Cortex of kidney (tissue), 1 donor: ENCODE measurements at places on chromosomes 2 and 18.

- no peak for DNase-seq
Observed at GRCh38 chr2:62556086-62556485, 50.1 kb upstream of the TMEM17 start.

GRCh38 chr18:23835091-23835490 is 145.8 kb downstream of the LAMA3 start:
- DNase-seq, result no peak

DNA sequence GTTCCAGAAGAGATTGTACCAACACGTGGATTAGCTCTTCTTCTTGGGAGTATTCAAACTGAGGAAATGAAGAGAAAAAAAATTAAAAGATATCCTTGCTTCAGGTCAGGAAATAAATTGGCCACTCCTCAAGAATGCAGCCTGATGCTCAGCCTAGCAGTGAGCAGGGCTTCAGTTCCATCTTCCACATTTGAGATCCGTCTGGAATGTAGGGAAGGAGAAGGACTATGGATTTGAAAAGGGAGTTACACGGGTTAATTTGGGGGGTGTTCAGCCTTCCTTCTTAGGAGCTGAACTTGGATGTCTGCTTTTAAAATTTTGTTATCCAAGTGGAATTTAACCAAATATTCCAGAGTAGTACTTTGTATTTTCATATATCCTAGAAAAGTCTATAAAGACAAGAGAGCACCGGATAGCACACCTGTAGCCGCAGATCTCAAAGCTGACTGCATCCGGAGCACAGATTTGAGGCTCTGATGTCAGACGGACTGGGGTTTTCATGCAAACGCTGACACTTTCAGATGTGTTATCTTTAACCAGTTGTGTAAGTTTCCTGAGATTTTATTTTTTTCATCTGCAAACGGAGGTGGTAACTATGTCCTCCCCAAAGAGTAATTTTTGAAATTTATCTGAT is 99.3 kb downstream of the COPS8 start:
- no peak for DNase-seq

- DNase-seq, result no peak
Observed at GRCh38 chr2:54538537-54538936, 82.4 kb downstream of the SPTBN1 start.

- DNase-seq, result no peak
Observed at GRCh38 chr2:96108541-96109360, 7.6 kb downstream of the ADRA2B start.

- DNase-seq, result no peak
Observed at GRCh38 chr2:125710561-125710960, 945.4 kb upstream of the GYPC start.

- DNase-seq, result no peak
Observed at GRCh38 chr2:144429396-144430112, 90.4 kb downstream of the ZEB2 start.

DNA sequence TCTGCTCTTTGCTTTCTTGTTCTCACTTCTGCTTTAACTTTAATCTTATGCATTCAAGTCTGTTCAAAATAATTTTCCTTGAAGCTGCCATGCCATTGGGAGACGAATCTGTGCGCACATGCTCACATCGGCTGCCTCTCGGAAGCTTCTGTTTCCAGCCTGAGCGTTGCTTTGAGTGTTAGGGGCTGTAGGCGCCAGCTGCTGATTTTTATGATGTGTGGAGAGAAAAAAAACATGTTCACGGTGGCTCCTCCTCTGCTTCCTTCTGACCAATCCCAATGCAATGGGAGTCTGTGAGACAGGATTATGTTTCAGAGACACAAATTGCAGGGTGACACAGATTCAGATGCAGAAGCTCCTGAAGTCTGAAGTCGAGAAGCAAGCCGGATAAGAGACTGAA is at the start of gene MC4R:
TSS of gene MC4R (minus strand) at position 180 of the 400 bp plus-strand sequence. CDS start 426 bp downstream, outside the sequence.
- no peak for DNase-seq

GRCh38 chr2:153940511-153940910 is 68.8 kb downstream of the GALNT13 start:
- DNase-seq, result no peak

- no peak for DNase-seq
Observed at GRCh38 chr2:33681364-33681757, 82.3 kb upstream of the FAM98A start.

- no peak for DNase-seq
Observed at GRCh38 chr2:86038291-86039081, 67.2 kb downstream of the POLR1A start.

DNA sequence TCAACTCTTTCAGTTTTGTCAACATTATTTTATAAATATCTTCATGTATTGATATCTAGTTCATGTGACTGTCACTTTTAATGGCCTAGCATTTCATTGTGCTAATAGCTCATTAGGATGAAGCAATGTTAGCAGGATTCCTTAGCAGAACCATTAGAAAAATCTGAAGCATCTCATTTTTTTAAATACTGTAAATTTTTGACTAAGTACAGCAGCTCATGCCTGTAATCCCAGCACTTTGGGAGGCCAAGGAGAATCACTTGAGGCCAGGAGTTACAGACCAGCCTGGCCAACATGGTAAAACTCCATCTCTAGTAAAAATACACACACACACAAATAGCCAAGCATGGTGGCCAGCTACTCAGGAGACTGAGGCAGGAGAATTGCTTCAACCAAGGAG is 15.6 kb upstream of the ANTXR1 start:
- no peak for DNase-seq

- no peak for DNase-seq
Observed at GRCh38 chr2:43084699-43085091, 141.7 kb downstream of the ZFP36L2 start.

GRCh38 chr2:84217456-84217855 is 241.6 kb downstream of the SUCLG1 start:
- no peak for DNase-seq

DNA sequence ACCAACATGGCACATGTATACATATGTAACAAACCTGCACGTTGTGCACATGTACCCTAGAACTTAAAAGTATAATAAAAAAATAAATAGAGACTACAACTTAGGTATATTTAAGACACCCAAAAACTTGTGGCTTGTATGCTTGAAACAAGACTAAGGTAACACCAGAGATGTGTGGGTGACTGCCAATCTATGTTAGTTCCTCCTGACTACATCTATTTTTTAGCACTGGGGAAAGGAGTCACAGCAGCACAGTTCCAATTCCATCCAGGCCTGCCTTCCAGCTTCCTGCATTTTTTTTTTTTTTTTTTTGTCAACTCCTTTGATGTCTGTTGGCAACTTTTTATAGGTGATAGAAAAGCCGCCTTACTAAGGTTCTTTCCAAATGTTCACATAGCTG is 18.2 kb downstream of the C2orf69 start:
- no peak for DNase-seq

DNA sequence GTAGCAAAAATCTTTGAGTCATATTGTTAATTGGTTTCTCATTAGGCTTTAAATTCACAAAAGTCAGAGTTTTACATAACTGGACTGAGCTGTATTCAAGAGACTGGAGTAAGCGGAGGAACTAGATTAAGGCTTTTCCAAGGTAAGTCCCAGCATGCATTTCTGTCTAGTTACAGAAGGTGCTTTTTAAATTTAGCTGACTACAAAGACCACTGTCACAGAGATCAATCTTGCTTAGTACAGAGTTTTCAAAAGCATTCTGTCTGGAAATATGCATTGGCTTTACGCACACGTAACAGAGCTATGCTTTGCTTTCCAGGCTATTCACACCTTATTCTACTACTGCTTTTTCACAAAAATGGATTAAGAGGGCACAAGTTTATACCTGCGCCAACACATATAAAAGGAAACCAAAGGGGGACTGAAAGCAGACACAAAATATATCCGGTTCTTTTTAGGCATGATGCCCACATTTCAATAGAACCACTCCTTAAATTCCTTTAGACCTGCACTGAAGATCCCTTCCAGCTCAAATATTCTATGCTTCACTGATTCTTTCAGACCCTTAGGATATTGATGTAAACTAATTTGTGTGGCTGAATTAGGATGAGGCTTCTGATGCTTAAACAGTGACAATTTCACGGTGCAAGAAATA is 560.7 kb upstream of the CRIM1 start:
- no peak for DNase-seq

DNA sequence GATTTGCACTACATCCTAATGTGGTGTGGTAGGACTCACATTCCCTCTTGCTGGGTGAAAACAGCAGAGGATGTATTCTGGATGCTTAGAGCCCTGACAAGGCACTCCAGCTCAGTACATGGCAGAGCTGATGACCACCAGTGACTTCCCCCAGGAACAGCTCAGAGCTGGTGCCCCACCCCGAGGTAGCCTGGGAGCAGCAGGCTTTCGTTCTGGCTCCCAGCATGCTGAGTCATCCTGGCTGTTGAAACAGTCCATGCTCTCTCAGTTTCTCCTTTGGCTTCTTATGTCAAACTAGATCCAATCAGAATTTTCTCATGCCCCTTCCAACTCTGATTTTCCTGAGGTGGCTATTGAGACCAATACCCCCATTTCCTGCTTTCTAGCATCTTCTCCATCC is 438.2 kb downstream of the NBAS start:
- no peak for DNase-seq

- no peak for DNase-seq
Observed at GRCh38 chr2:145116056-145116455, 596.1 kb upstream of the ZEB2 start.

GRCh38 chr2:45925636-45926366 is 274.3 kb downstream of the PRKCE start:
- no peak for DNase-seq

DNA sequence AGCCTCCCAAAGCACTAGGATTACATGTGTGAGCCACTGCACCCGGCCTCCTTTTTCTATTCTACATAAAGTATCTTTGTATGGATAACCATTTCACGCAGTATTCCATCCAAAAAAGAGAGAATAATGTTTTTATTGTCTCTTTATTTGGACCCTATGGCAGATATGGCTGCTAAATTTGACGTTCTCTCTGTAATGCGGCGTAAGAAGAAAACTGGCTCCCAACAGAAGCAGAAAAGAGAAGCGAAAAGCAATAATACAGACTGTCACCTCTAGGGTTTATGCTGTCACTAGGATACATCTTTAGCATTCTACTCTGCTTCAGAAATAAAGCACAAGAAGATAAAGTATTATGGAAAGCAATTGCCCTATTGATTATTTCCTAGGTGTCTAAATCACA is 55.9 kb downstream of the FN1 start:
- no peak for DNase-seq

GRCh38 chr2:111236025-111236424 is 115.3 kb downstream of the BCL2L11 start:
- no peak for DNase-seq

GRCh38 chr2:113698892-113699447 is 57.5 kb downstream of the SLC35F5 start:
- DNase-seq, result no peak

DNA sequence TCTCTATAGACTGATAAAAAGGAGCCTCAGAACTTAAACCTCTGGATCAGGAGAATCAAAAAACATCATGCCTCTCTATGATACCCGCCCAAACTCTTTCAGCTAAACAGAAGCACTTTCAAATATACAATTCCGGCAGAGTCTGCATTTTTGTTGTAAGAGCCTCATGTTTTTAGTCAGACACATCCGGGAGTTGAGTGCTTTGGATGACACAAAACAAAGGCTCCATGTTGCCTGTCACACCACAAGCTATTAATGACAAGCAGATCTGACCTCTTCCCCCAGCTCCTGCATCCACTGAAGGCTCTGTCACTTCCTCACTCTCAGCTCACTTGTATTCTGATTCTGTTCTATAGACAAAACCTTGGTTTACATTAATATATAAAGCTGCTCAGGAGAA is 33.2 kb downstream of the SLC38A11 start:
- no peak for DNase-seq

DNA sequence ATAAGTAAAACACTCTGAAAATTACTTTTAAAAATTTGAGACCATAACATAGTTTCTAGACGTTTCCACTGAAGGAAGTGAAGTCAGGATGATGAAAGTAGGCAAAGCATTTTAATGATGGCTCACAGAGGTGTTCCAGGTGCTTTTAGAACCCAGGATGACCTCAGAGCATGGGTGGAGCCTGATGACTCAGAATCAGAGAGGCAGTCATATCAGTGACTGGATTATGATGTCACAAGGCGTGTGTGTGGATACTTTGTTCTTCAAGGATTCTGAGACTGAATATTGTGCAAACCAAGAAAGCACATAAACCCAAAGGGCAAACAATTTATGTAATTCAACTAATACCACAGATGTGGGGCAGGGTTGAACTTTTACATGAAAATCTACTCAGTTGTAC is 208.0 kb upstream of the FBXO11 start:
- no peak for DNase-seq

GRCh38 chr18:55239740-55240139 is 280.5 kb upstream of the CCDC68 start:
- no peak for DNase-seq

GRCh38 chr18:66141716-66142115 is 390.9 kb downstream of the CDH7 start:
- no peak for DNase-seq
